ENCODE measurements at places on chromosomes 3 and 15.
A peak's percentile ranks its signal among the peaks of the same experiment; 100 is the strongest.

GRCh38 chr3:108073764-108074431 is 16.9 kb downstream of the CD47 start:
- DNase-seq: no peak

- peak; percentile 27 for DNase-seq
These were observed 266.3 kb downstream of the CHL1 start for GRCh38 chr3:462851-463250.

DNA sequence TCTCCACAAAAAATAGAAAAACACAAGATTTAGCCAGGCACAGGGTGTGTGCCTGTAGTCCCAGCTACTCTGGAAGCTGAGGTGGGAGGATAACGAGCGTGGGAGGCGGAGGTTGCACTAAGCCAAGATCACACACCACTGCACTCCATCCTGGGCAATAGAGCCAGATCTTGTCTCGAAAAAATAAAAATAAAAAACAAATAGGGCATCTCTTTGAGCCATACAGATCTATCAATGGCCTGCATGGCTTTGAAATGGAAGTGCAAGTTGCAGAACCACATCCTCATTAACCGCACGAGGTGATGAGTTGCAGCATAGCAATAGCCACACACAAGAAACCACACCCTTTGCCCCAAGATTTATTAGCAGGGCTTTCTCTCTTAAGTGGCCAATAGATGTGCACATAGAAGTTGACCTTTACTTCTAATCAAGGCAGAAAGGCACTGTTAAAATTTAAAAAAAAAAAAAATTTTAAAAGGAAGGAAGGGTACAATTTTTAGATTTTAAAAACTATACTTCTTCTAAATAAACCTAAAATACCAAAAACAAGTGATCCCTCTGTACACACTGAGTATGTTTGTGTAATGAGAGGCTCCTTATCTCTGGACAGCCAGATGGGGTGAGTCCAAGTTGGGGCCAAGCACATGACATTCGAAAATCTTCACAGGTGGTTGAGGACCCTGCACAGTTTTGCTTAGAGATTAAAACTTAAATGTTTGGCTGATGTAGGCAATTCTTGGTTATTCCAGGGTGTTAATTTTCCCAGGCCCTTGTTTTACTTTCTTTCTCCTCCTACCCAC is 53.4 kb downstream of the FILIP1L start:
- peak; percentile 21 for DNase-seq

DNA sequence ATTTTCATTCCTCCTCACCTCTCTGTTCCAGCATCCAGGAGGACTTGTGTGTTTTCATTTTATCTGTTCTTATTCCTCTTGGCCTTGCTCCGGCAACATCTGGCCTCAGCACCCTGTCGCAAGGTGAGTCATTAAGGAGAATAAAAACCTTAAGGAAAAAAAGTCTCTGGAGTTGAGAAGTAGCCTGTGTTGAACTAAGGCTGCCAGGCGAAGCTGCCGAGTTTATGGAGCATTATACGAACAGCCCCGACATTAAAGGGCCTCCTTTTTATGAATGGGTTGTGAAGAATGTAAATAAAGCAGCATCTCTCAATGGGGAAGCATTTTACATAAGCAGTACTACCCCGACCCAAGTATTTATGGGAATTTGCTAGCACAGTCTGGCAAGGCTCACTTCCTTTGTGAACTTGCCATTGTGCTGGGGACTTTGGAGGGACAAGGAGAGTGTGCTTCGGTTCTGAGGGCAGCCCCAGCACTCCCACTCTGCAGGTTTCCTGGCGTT is 4.7 kb downstream of the BAHD1 start:
- no peak for DNase-seq

DNA sequence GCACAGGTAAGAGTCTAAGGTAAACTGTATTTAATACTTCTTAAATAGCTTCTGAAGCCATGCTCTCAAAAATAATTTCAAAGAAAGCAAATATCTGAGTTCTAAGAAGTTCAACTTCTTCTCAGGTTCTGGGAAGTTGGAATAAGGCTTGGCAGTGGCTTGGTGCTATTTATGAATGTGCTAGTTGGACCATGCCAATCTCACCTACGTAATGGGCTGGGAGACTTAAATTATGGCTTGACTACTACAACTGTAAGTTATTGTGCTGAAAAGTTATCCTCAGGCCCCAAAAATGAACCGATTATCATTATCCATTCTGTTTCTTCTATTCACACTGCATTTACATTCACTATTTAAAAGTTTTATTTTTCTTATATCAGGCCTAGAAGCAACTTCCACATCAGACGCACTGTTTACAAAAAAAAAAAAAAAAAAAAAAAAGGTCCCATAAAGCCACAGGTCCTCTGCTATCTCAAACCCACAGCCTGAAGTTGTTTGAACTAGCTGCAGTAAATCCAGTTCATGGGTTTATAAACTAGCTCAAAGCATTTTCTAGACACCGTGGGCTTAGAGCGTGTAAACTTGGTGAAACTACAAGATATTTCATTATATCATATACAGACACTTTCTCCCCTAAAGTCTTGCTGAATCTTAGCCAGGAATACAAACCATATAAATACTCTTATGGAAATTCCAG is 3.4 kb downstream of the LRIG1 start:
- no peak for DNase-seq

- DNase-seq: no peak
These were observed 167.5 kb upstream of the HES1 start for GRCh38 chr3:193968380-193968974.

DNA sequence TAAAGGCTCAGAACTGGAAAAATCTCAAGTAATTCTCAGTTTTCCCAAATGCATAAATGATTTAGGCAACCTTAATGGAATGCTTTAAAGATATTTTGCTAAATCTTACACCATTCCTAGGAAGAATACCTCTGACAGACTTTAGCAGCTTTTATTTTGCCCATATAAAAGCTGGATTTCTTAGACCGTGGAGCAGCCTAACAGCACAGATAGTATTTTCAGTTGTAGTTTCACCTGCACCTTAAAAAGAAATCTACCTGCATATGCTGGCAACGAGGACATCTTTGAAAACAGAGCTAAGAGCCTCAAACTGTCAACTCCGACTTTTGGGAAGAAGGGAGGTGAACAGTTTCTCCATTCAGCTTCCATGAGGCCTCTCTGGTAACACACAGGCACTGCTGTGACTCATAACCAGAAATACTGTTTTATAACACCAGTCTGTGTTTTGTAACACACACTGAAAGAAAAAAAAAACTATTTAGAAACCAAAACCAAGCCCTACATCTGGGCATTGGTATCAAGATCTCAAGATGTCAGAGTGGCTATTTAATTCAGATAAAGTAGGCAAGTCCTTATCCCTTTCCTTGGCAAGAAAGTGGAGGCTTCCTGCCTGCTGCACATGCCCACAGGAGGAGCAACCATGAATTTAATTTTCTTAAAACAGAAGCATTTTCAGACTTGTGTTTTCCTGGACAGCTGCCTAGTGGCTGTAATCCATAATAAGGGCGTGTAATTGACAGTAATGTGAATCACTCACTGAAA is 181.5 kb upstream of the ICE2 start:
- DNase-seq: peak; percentile 34
